Stimulated activated CD8-positive, alpha-beta memory T cell treated with anti-CD3 and anti-CD28 coated beads, Interleukin-7, amount 100 ng/mL, for 1 hour (primary cell): ENCODE measurements at places on chromosomes 4 and X.

DNA sequence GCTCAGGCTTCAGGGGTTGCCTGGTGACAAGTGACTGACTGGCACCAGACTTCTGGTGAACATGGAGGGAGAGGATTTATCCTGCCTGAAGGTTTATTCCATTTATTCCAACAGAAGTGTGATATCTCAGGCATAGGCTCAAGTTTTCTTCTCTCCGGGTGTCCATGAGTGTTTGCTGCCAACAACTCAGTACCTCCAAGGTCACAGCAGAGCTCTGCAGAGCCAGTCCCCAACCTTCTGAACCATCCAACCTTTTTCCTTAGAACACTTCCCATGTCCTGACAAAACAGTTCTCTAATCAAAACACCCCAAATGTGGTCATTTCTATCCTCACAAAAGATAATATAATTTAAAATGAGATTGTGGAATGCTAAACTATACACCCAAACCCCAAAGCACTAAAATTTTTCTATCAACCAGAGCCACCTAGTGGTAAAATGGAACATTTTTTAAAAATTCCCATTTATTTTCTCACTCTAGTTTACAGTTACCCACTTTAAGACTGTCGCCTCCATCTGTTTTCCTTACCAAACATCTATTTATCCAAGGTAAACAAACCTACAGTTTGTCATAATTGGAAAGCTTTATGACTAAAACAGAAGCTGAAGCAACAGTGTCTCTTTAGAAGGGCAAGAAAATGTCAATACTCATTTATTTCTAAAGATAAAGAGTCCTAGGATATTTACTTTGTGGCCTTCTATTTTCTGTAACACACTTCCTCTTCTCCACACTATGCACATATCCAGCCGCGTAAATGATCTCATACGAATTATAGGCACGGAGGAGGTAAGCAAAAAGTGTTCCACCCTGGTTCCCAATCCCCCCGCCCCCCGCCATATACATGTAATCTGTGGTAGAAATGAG lies 39.5 kb downstream of the TMEM154 start:
- no peak for DNase-seq

- DNase-seq = no peak
Measured at GRCh38 chr4:85548841-85549240, 73.9 kb downstream of the ARHGAP24 start.

DNA sequence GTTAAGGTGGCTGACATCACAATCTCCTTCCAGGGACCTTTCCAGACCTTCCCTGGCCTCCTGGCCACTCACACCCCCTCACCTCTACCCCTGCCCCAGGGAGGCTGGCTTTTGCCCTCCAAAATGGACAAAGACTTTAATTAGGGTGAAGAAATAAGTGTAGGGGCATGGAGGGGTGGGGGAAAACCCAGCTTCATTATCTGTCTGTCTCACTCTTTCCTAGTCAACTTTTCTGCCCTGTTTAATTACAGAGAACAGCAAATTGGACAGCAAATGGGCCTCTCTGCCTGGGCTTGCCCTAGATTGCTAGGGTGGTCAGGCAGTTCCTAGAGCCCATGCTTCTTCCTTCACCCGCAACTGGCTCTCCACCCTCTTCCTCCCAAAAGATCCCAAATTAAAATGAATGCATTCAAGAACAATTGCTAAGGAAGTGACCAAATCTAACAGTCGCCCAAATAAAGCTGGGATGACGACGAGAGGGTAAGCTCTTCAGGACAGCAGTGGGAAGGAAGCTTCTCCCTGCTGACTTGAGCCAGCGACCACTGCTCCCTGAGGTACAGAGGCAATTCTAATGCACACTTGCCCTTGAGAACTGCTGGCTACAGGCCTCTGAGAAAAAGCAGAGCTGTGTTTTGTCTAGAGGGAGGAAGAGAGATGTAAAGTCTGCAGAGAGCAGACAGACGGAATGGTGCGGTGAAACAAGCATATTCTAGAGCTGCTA lies 12.4 kb downstream of the RAI2 start:
- no peak for DNase-seq

DNA sequence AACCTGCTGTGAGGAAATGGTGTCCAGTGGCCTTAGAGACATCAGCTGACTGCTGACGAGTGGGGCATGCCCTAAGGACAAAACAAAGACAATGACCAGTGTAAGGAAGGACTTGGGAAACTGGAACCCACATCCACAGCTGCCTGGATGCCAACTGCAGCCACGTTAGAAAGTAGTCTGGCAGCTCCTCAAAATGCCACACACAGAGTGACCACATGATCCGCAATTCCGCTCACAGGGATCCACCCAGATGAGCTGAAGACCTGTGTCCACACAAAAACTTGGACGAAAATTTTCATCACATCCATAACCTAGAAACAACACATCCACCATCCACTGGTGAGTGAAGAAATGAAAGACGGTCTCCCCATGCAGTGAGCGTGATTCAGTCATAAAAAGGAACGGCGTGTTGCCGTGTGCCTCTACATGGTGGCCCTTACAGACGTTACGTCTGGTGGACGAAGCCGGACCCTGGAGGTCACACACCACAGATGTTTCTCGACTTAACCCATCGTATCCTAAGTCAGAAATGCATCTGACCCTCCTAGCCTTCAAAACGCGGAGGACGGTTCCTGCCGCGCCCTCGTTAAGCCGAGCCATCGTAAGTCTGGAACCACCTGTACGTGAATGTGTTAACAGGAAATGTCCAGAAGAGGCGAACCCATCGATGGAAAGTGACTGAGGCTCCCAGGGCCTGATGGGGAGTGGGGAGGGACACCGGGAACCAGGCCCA lies 40.6 kb upstream of the MXD4 start:
- no peak for DNase-seq

DNA sequence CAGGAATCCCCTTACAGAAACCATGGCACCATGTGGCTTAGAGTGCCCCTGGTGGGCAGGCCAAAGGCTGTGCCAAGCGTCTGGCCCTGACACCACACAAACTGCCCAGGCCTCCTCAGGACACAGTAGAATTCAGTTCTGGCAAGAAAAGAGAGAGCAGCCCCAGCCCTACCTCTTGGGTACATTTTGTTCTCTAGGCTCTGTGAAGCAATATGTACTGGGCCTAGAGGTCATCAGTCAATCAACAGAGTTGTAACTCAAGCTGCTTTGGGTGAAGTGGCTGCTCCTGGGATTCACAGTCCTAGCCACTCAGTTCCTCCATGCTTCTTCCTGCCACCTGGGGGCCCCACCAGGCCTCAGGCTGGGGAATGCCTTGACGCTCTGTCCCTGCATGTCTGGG lies 158.1 kb upstream of the MAMLD1 start:
- no peak for DNase-seq

DNA sequence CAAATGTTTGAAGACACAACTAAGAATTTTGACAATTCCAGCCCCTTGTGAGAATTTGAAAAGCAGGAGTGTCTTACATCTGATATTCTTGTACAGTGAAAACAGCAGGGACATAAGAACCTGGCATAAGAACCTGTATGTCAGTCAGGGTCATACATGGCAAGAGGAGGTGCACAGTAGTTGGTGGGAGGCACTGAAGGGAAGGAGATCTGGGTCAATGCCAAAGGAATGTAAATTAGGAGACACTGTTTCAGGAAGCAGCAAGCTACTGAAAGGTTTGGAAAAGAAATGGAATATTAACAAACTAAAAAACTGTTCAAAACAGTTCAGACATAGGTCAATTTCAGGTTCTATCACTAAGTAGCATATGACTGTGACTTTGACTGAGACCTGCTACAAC lies 25.0 kb upstream of the SPP1 start:
- DNase-seq = no peak

DNA sequence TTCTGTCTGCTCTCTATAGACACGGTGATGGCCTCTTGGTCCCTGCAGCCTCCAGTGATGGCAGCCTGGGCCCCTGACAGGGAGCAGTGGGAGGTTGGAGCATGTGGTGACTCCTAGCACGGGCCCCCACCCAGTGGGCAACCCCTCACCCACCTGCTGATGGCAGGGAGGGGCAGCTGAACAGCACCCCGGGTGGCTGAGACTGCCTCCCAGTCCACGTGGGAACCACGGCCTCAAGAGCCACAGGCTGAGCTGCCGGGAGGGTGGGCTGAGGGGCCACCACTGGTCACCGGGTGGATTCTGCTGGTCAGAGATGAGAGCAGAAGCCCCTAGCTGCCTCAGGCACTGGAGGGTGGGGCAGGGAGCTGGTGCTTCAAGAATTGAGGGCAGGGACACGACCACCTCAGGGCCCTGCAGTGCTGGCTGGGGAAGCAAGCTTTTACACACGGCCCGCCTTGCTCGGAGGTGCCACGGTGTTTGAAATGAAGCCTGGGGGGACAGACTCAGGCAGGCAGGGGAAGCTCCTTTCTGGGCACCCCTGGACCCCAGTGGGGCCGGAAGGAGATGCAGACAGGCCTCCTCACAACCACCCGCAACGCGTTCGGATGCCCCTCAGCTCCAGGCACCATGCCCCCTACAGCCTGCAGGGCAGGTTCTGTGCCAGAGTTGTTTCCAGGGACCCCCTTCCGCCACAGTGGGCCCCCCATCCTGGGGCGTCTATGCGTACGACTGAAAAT lies 6.3 kb upstream of the HAUS3 start:
- DNase-seq = no peak

- DNase-seq = no peak
Measured at GRCh38 chr4:136829280-136829679, 703.0 kb downstream of the PCDH18 start.

GRCh38 chrX:34810364-34810763 lies 132.2 kb upstream of the FAM47B start:
- DNase-seq = no peak

- DNase-seq = peak; percentile 5
Measured at GRCh38 chr4:98663226-98664006, 5.0 kb upstream of the TSPAN5 start.
